Activated CD8-positive, alpha-beta T cell treated with anti-CD3 and anti-CD28 coated beads, Interleukin-2, amount 10 ng/mL, durations not matched to agents 7 days and 5 days (primary cell): ENCODE measurements at places on chromosomes 12 and 14.

GRCh38 chr12:124518051-124518932, 49.1 kb downstream of the NCOR2 start:
- no peak for DNase-seq

DNA sequence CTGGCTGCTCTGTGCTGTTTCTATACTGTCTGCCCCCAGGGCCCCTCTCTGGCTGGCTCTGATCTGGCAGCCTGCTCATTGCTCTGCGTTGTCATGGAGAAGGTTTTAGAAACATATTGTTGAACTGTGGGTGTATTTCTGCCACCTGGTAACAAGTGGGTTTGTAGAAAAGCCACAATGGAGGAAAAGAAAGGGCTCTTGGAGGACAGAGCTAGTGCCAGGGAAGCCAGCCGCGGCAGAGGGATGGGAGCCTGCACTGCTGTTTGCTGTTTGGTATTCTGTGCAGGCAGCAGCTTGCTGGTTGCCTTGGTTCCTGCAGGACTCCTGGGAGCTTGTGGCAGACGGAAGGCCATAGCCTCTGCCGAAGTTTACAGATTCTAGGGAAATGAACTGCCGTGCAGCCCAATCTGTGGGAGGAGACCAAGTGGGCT, 15.1 kb downstream of the CCDC177 start:
- no peak for DNase-seq

DNA sequence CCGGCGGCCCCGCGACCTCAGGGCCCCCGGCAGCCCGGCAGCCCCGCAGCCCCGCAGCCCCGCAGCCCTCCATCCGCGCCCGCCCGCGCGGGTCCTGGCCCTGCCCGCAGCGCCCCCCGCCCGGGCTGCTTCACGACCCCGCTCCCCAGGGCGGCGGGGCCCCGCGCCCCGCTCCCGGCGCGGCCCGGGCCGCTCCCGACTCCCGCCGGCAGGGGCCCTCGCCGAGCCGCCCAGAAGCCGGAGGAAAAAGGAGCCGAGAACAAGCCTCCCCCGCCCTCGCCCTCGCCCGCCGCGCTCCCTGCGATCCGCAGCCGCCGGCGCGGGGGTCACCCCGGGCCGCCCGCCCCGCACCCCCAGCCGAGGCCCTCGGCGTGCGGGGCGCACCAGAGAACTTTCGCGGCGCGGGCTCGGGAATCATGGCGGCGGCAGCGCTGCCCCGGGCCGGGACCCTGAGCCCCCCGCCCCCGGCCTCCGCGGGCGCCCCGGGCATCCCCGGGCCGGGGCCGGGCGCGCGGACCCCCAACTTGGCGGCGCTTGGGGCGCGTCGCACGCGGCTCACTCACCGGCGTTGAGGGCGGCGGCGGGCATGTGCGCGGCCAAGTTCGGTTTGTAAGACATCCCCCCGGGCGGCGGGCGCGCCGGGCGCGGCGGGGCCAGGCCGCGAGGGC, 521 bp downstream of the CDK2AP1 start:
- DNase-seq: peak; percentile 82

GRCh38 chr14:52268279-52269061, 972 bp downstream of the PTGDR start:
- peak; percentile 39 for DNase-seq

DNA sequence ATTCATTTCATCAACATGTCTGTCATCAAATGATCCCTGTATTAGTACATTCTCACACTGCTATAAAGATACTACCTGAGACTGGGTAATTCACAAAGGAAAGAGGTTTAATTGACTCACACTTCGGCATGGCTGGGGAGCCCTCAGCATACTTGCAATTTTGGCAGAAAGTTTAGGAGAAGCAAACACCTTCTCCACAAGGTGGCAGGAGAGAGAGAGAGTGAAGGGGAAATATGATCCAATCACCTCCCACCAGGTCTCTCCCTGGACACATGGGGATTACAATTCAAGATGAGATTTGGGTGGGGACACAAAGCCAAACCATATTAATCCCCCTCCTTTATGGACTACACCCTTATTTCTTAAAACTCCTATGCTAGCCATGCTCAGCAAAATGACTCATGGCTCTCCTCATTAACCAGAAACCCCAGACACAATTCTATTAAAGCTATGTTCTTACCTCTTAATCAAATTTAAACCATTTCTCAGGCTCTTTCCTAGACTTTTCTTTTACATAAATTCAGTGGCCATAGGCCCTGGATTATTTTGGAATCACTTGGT, 932.3 kb downstream of the FLRT2 start:
- peak; percentile 21 for DNase-seq

DNA sequence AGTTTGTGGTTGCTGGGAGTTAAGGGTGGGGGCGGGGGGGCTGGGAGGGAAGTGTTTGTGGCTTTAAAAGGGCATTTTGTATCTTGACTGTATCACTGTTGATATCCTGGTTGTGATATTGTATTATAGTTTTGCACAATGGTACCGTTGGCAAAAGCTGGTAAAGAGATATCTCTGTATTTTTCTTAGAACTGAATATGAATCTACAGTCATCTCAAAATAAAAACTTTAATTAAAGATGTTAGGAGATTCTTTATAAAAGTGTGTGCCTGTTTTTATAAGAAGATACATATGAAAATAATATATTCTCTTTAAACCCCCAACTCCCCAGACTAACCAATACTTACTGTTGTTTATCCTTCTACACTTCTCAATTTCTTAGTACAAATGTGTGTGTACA, 43.2 kb downstream of the TTC6 start:
- DNase-seq: no peak

DNA sequence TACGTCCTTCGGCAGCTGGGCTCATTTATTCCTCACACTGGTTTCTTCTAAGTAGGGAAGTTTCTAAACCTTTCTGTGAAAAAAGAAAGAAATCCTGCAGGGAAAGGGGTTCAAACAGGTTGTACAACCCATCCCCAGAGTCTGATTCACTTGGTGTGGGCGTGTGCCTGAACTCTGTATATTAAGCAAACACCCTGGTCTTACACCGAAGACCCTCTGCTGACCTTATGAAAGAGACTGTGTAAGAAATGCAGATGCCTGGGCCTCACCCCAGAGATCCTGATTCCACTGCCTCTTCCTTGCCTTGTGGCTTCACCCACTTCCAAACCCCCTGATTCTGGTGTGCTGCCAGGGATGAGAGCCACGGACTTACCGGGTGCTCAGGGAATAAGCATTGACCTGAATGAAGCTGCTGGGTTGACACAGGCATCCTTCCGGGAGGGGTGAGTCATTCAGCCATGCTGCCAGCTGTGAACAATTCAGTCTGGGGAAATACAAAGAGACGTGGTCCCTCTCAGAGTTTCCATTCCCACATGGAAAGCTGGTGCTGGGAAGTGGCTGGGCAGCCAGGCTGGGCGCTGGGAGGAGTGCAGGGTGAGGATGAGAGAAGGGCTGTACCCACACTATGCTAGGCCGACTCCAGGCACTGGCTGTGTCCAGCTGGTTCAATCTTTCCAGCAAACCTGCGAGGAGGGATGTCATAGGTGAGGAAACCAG, 26.5 kb upstream of the ACTN1 start:
- DNase-seq: no peak

DNA sequence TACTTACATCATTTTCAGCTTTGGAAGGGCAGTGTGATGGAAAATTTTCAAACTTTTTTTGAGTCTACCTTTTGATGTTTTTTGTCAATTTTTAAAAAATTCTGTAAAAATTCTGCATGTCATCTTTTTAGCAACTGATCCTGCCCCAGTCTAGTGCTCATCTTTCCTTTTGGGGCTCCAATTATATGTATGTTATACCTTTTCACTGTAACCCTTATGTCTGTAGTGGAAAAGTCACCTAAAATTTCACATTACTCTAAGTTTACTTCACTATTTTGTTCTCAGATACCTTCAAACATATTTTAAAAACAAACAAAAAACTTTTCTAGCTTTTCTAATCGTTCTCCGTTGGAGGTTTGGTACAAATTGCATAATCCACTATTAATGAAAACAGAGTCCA, 32.5 kb upstream of the MYRFL start:
- no peak for DNase-seq

- no peak for DNase-seq
Measured at GRCh38 chr14:28671425-28671824, 95.2 kb upstream of the FOXG1 start.

DNA sequence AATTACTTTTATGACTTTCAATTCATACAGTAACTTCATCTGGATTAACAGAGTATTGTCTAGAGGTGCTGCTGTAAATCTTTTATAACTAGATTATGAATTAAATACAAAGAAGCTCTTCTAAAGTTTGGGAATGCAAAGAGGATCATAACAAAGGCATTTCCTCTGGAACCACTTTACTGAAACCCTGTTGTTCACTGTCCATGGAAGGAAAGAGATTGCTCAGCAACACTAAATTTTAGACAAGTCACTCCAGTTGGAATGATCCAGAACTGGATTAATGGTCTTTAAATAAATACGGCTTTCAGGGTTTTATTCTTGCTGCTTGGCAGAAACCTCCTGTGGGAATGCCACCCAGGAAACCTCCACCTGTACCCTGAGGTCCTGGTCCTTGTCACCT, 250.6 kb downstream of the KSR2 start:
- DNase-seq: no peak

GRCh38 chr14:92954933-92955332, 32.0 kb downstream of the CHGA start:
- no peak for DNase-seq

DNA sequence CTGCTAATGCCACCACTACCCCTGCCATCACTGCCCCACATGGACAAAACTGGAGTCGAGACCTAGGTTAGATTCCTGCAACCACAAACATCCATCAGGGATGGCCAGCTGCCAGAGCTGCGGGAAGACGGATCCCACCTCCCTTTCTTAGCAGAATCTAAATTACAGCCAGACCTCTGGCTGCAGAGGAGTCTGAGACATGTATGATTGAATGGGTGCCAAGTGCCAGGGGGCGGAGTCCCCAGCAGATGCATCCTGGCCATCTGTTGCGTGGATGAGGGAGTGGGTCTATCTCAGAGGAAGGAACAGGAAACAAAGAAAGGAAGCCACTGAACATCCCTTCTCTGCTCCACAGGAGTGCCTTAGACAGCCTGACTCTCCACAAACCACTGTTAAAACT, 7.1 kb upstream of the OAS2 start:
- DNase-seq: no peak

- peak; percentile 84 for DNase-seq
Measured at GRCh38 chr14:21917699-21918436, 244.2 kb upstream of the OR4E1 start.

DNA sequence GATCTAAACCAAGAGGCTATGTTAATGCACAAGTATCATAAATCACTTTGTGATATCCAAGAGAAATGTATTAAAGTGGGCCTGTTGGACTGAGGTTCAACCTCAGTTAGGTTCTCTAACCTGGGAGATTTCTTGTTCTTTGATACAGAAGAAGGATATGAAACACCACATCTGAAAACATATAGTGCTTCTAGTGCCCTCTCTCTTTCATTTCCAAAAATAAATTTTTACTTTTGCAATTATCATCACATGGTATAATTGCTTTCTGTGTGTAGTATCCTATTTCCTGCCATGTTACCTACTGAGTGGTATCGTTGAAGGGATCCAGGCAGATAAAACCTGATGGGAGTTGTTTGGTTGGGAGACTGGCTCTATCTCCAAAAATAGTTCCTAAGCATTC, 264.9 kb downstream of the CCER1 start:
- DNase-seq: no peak

DNA sequence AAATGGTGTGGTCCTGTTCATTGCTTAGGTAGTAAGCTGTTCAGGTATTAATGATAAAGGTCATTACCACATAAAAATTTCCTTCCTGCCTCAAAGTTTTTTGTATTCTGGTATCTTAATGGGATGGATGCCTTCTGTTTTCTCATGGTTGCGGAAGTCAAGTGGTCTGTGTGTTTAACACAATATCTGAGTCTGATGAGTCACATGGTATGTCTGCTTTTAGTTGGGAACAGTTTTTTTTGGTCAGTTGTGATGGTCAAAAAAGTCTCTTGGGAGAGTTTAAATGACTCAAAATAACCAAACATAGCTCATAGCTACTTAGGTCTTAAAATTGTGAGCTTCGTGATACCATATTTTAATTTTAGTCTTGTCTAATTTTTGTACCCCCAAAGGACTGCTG, 40.7 kb downstream of the STK38L start:
- no peak for DNase-seq

- no peak for DNase-seq
Measured at GRCh38 chr12:120515496-120515895, 13.5 kb downstream of the COQ5 start.
